NCI-H187 (cell line): ENCODE measurements at places on chromosomes 12 and 14.

DNA sequence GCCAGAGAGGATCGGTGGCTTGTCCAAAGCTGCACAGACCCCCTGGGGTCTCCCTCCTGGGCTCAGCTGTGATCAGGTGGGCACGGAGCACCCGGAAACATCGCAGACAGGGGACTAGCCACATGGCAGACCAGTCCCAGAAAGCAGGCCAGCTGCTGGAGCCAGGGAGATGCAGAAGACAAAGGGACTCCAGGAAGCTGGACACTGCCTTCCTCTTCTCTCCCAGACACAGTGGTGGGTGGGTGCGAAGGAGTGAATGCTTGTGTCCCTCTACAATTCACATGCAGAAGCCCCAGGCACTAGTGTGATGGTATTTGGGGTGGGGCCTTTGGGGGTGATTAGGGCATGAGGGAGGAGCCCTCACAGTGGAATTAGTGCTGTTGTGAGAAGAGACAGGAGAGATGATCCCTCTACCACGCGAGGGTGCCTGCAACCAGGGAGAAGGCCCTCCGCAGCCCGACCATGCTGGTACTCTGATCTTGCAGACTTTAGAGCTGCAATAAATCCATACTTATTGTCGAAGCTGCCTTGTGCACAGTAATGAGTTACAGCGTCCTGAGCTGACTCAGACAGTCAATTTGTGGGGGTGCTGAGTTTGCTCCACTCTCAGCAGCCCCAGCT, 95.2 kb downstream of the CALM1 start:
- no peak for DNase-seq

DNA sequence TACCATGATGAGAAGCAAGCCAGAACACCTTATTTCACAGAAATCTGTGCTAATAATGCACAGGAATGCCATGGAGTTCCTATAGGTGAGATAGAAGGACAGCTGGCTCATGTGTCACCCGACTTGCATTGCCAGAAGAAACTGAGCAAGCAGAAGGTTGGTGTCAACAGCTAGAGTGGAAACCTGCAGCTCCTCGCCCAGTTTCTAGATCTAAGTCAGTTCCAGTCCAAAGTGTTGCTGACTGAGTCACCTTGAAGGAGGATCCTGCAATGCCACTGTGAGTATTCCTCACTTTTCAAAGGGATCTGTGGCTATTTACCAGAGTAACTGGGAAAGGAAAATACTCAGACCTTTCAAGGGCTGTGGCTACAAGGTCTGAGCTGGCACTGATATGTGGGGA, 17.1 kb downstream of the CDKL1 start:
- DNase-seq = no peak

GRCh38 chr12:55723516-55724225, 3.5 kb downstream of the RDH5 start:
- no peak for DNase-seq

DNA sequence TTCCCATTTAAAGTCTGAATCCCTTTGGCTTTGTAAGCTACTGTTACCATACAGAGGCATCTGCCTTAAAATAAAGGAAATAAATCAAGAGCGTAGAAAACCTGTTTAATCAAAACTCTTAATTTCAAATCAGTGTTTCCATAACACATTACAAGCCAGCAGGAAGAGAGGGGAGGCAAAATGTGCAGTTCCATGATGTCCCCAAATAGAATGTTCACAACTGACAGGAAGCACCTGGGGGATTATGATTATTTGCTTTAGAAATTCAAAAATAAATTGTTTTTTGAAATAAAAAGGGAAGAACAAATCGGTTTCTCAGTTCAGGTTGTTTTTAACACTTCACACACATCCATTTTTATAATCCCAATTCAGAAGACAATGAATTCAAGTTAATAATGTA, 21.4 kb downstream of the SOCS2 start:
- DNase-seq = no peak

- DNase-seq = no peak
Measured at GRCh38 chr14:66884149-66884548, 305.1 kb upstream of the GARIN2 start.

GRCh38 chr12:57549909-57550640, at the start of gene KIF5A:
Gene KIF5A (plus strand): TSS chr12:57550044. CDS start chr12:57550272, 228 bp downstream.
- peak; percentile 34 for DNase-seq

DNA sequence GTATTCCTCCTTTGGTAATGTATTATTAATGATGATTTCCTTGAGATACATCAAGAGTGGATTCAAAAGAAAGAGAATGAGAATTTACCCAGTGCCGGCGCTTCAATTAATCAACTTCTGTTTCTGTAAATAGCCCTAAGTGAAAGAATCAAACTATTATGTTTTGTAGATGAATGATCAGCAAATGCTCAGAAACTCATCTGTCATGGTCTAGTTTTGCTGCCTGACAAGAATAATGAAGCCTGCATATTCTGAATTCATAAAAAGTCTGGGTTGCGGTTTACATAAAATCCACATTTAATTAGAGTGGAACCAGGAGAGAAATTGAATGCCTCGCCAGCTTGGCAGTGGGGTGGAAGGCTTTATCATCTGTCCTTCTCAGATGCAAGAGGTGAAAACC, 325.3 kb downstream of the GALC start:
- DNase-seq = no peak

DNA sequence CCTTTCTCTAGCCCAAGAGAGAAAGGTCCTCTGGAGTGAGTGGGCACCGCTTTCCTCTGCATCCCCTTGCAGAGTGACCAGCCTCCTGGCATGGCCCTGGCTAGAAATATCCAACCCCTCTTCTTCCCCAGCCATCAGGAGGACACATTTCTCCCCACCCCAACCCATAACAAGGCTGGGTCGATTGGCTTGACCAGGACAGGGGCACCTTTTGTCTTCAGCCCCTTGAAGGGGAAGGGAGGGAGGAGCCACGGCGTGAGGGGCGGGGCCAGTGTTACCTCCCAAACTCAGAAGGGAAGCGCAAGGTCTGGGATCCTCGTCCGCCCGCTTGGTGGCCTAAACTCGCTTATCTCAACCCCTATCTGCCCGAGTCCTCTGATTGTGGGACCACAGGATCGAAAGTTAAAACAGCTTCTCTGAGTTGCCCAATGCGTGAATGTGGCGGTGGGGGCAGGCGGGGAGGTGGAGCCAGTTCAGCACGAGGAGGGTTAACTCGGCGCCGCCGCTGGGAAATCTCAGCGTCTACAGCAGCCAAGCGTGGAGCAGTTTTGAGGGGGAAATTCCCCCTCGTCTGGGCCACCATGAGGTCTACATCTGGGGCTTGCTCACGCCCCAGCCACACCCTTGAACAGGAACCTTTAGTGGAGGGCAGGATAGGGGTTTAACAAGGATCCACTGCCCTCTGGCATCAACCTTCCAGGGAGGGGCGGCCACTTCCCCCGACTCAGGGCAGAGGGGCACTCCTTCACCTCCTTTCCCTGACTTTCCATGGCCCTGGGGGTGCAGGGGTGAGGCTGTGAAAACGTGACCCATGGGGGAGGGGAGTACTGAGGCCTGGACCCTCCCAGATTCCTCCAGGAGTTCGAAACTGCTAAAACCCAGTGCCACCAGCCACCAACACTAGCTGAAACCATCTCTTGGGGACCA, 795 bp downstream of the STAT6 start:
- peak; percentile 26 for DNase-seq

- no peak for DNase-seq
Measured at GRCh38 chr12:109131154-109132050, 15.0 kb downstream of the ACACB start.

- no peak for DNase-seq
Measured at GRCh38 chr14:52873694-52874093, 77.2 kb downstream of the FERMT2 start.

DNA sequence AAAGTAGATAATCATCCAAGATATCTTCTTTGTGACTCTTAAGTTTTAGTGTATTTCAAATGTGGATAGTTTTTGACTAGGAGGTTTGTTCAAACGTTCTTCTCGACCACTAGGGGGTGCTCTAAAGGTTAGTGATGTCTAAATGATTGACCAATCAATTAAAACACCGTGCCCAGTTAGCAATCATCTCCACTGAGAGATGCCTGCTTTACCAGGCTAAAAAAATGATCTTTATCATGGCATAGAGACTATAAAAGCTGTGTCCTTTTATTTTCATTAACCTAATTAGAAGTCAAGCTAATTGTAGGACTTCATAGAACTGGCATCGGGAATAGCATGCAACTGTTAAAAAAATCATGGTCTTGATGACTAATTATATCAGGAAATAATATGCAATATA, 153.9 kb downstream of the PRKCH start:
- DNase-seq = peak; percentile 29

GRCh38 chr12:79685068-79685467, 5.7 kb downstream of the PAWR start:
- no peak for DNase-seq

DNA sequence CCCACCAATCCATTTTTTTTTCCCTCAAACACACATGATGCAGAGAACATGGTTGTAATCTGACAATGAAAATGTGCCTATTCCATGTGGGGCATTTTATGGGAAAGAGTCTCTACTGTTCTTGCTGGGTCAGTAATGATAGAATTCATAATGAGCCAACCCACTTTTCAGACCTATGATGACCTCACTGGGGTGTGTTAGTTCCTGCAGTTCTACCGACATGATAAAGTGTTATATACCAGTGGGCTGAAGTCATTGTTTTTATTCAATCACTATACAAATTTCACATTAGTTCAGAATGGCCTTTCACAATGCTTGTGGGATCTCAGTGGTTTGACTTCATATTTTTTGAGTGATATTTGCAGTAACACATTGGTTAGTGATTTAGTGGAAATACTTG, 47.5 kb downstream of the PPFIBP1 start:
- no peak for DNase-seq

- DNase-seq = no peak
Measured at GRCh38 chr12:72203764-72204335, 68.3 kb upstream of the TRHDE start.

GRCh38 chr14:75165586-75166391, 10.6 kb downstream of the TMED10 start:
- no peak for DNase-seq

DNA sequence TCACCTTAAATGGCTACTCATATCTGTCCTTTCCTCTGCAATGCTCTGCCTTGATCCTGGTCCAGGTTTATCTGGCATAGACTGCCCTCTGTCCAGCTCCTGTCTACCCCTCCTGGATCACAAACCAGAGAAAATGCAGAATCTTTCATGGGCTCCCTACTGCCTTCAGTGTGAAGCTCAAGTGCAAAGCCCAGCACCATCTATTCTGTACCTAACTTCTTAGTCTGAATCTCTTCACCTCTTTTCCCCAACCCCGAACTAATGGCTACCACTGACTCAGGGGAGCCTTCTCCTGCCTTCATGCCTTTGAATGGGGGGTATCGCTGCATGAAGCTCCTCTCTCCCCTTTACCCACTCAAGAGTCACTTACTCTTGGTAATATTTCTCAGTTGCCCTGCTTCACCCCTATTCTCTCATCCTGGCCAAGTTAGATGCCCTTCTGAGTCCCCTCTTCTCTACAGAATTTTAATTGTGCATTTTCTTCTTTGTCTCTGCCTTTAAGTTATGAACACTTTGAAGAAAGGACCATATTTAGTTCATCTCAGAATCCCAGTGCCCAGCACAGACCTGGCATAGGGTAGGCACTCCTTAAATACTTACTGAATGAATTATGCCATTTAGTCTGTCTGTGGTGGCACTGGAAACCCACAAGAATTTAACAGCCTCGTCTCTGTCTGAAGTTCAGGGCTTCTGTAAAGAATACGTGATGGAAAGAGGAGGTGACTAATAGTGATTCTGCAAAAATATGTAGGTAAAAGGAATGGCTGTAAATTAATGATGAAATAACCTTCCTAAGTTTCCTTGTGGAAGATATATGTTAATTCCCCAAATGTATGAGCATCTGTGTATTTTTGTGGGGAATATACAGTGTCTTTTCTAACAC, 191.3 kb upstream of the AMIGO2 start:
- no peak for DNase-seq

DNA sequence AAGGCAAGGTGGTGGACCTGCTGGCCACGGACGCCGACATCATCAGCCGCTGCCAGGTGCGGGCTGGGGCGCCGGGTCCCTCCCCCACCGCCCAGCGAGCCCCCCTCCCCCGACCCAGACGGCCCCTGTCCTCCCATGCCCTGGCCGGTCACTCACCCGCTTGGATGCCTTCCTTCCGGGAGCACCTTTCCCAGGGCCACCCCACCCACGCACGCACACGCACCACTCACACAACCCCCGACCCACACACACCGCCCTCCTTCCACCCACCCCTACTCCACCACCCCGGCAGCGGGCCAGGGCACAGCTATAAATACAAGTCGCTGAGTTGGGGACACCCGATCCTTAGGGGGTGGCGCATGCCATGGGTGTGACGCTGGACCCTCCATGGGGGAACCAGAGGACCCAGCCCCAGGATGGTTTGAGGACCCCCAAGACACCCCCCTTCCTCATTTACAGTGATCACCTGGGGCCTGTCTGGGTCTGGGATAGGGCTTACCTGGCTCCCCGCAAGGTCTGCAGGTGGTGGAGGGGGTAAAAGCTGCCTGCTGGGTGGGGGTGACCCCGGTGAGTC, 465 bp downstream of the ADSS1 start:
- peak; percentile 3 for DNase-seq

- DNase-seq = no peak
Measured at GRCh38 chr14:64520699-64521098, 16.1 kb downstream of the ZBTB1 start.

GRCh38 chr12:124737772-124738635, 125.7 kb downstream of the SCARB1 start:
- no peak for DNase-seq

- DNase-seq = no peak
Measured at GRCh38 chr12:10331642-10332239, 24.1 kb downstream of the KLRD1 start.

DNA sequence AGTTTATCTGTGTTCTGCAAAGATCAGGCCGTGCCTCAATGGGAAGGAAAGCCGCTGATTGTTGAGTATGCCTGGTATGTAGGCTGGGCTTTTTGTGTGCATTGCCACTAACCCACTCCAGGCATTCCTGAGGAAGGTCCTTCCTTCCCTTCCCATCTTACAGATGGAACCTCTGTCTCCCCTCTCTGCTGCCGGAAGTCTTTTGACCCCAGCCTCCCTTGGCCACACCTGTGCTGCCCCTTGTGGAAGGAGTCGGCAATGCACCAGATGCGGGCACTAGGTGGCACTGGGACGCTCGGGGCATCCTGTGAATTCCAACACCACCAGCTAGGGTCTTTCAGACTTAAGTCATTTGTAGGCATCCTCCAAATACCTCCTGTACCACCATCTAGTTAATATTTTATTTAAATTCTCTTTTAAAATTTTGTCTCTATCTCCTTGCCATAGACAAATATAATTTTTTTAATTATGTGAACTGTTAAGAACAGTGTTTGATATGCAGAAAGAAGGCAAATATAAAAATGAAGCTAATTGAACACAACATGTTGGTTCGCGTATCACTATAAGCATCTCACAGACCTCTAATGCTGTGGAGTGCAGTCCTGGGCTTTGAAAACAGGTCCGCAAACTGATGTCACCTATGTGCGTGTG, 99.6 kb downstream of the RIN3 start:
- DNase-seq = no peak

DNA sequence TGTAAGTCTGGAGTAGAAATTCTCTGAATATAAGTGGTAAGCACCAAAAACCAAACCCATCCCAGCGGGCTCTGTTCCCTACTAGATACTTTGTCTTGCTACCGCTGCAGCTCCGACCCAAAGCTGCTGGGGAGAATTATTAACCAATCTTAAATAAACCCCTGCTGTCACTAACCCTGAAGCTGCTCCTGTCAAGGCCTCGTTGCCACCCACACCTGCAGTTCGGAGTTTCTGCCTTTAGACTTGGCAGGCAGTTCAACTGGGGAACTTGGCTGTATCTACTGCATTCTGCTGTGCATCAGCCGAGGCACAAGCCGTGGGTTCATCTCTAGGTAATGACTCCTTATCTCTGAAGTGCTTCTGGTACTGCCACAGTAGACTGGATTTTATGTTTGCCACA, 55.5 kb downstream of the PPM1A start:
- no peak for DNase-seq
